ENCODE measurements at places on chromosomes 2 and 18.

DNA sequence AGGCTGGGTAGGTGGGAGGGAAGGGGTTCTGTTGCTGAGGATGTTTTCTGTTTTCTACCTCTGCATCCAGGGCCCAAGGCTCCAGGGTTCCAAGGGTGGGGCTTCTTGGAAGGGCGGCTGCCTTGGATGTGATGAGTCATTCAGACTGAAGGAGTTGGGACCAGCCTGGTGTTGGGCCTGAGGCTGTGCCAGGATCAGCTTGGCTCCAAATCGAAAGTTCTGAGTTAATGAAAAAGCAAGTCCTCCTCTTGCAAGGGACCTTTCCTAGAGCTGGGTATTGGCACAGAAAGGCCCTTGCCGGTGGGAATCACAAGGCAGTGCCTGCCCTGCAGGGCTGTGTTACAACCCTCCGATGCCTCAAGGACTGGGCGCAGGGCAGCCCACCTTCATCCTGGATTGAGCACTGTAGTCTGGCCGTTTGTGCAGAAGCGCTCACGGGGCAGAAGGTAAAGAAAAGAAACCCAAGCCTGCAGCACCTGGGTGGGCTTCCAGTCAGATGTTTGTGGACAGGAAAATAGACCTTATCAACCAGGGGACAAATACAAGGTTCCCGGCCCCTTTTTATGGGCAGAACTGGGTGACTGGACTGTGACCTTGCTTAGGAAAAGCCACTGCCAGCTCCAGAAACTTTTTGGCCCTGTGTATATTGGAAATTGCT is 52.5 kb upstream of the MCFD2 start:
- peak; percentile 90 for DNase-seq

DNA sequence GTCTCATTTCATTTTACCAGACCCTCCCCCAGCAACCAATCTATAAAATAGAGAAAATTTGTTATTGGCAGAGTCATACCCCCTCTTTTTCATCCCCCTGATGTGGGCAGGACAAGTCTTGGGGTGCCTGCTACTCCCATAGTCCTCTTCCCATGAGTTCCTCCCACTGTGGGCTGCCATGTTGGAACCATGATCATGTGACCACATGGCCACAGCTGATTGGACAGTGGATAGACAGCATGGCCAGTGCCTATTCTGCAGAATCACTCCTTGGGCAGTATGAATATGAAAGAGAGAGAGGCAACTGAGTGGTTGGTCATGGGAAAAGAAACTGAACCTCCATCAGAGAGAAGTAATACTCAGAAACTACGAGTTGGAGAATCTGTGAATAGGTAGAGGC is 84.9 kb downstream of the PDCL3 start:
- DNase-seq, result no peak

DNA sequence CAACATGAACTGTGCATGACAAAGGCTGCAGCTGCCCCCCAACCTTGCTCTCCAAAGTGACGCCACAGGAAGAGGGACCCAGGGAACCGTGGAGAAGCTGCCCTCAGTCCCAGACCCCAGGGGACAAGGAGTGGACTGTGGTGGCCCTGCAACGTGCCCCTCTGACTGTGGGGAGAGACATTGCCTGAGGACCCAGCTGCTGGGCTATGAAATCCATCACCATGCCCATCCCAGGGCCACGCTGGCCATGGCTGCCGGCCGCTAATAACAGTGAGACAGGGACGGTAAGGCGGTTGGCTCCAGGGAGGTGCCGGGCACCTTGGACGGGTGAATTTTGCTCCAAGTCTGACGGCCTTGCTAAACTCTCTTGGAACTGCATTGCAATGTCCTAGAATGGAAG is 211.3 kb upstream of the HDAC4 start:
- no peak for DNase-seq

DNA sequence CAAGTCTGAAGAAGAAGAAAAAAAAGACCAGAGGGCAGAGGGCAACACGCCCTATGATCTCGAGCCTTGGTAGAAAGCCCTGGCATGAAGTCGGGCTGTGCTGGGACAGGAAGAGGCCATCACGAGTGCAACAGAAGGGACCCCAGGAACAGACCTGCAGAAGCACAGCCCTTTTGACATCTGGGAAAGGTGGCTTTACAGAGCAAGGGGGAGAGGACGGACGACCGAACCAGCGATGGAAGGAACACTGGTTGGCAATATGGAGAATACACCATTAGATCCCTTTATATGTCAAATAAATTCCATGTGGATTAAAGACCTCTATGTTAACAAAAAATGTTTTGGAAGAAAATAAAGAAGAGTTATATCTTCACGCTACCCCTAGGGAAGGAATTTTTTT is 10.7 kb downstream of the KIF1A start:
- DNase-seq, result no peak

DNA sequence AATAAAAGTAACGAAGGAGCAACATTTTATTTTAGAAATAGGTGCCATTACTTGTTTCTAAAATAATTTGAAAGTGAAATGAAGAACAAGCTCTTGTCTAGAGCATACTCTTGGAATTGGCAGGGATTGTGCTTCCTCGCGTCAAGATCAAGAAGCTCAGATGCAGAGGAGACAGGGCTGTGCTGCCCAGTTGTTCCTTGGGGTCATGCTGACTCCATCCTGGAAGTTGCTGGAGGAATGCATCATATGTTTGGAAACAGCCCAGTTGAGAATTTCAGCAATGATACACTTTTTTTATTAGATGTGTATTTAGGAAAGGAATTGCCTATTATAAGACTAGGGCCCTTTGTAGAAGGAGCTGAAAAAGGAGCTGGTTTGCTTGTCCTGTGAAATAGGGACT is 17.2 kb downstream of the LTBP1 start:
- DNase-seq, result no peak

DNA sequence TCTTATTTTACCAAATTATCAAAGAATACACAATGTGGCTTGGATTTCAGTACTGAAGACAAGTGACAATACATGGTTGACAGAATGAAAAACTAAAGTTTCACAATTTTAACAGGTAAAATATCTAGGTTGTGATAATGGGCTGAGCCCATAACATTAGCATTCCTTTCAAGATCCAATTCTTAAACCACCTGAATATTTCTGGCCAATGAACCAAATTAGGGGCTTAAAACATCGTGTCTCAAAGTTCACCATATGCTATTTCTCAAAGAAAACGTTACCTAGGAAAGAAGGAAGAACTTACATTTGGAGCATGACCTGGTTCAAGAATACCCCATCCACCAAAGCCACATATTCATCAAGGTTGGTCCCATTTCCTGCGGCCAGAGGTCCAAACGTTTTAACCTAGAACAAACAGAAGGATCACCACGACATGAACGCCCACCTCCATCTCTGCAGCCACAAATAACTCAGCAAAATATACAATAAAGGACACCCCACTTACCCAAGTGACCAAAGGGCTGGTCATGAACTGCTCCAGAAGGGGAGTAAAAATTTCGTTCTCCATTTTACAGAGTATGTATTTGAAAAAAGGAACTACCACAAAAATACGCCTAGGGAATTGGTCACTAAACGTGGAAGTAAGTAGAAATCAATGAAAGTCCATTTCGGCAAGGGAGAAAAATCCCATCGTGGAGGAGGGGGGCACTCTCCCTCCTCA is 984 bp downstream of the CCDC88A start:
- no peak for DNase-seq
